ENCODE measurements at places on chromosomes 11 and 22. TPM values are rescaled to one million over a fixed set of nuclear protein-coding genes. Genes with fewer than 3 reads are reported as not detected.

DNA sequence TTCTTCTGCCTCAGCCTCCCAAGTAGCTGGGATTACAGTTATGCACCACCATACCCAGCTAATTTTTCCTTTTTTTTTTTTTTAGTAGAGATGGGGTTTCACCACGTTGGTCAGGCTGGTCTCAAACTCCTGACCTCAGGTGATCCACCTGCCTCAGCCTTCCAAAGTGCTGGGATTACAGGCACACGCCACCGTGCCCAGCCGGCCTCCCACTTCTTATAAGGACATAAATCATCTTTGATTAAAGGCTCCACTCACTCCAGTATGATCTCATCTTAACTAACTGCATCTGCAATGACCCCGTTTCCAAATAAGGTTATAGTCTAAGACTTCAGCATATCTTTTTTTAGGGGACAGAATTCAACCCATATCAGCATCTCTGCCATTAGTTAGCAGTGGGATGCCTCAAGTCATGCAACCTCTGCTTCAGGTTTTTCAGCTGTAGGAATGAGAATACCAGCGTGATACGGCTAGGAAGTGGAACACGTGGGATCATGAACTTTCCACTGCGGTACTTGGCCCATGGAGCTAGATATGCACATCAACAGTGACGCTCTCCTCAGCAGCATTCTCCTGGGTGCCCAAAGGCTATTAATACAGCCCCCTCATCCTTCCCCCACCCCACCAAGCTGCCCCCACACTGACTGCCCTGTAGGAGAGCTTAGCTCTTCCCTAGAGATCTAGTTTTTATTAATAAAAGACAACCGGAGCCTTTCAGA, 41.4 kb downstream of the MCHR1 start:
- no peaks in the 10 kb centered on the region for H3K36me3 ChIP-seq
- no peak overlapping the region for H3K27ac ChIP-seq
- no peak overlapping the region for H3K4me3 ChIP-seq

GRCh38 chr22:22982616-22983015, 87.7 kb upstream of the GNAZ start:
- H3K36me3 ChIP-seq = no peaks in the 10 kb centered on the region
- H3K4me3 ChIP-seq = no peak overlapping the region
- no peak overlapping the region for H3K27ac ChIP-seq
- no peaks in the 10 kb centered on the region for H3K4me1 ChIP-seq

DNA sequence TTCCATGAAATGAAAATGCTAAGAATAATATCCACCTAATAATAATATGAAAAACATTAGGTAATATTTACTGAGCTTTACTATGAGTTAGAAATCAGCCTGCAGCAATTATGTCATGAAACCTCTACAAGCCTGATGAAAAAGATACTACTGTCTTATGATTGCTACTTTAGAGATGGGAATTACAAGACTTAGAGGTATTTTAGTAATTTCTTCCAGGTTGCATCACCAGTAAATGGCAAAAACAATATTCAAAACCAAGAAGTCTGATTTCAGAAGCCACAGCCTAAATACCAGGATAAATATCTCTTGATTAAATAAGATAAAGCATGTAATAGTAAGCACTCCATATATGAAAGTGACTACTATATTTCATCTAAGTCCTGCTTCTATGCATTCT, 13.8 kb downstream of the OR5B21 start:
- no peaks in the 10 kb centered on the region for H3K36me3 ChIP-seq
- no peak overlapping the region for H3K4me3 ChIP-seq
- DNase-seq = no peak

- no peak overlapping the region for H3K27ac ChIP-seq
- H3K4me1 ChIP-seq = no peaks in the 10 kb centered on the region
- no peak for DNase-seq
- no peaks in the 10 kb centered on the region for H3K27me3 ChIP-seq
Measured at GRCh38 chr22:24129263-24129651, 52.0 kb upstream of the SUSD2 start.

DNA sequence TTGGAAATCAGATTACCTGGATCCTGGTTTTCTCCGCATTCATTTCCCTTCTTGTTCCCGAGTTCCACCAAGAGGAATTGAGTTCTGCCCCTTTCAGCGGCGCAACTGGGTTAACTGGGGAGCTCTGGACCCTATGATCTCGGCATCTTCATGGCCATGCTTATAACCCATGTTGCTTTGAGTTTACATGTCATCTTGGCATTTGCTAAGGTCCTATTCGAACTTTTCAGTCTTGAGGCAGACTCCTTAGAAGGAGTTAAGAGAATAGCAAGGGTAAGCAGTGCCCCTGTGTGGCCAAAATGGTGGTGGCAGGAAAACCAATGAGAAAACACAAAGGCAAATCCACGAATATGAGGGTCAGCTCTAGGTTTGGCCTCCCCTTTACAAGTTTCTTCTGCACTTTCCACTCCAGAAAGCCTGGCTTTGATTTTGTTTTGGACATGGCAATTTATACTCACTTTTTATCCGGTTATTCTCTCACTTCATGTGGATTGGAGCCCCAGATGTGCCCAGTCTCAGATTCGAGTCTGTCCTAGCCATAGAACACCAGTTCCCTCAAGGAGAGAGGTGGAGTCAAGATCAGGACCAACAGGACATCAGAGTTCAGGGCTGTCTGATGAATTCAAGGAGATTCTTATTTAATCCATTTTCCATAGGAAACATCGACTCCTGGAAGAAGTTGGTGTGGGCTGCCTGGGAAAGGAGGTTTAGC, 55.3 kb upstream of the FBXO3 start:
- no peaks in the 10 kb centered on the region for H3K36me3 ChIP-seq
- H3K27ac ChIP-seq = no peak overlapping the region
- peak; percentile 20 for DNase-seq
- peak overlapping the region; percentile 32 for H3K4me3 ChIP-seq
- H3K4me1 ChIP-seq = peaks cover 7% of the 10 kb centered on the region

OR5A1 gene
- not detected for total RNA-seq

VSIG10L2 gene
- total RNA-seq = not detected

All from CD4-positive, CD25-positive, alpha-beta regulatory T cell (primary cell).